Activated CD4-positive, alpha-beta memory T cell treated with anti-CD3 and anti-CD28 coated beads, Interleukin-2, amount 10 ng/mL, durations not matched to agents 7 days and 5 days (primary cell): ENCODE measurements at places on chromosomes 2 and 18. TPM values are rescaled to one million over a fixed set of nuclear protein-coding genes. Genes with fewer than 3 reads are reported as not detected.
A peak's percentile ranks its signal among the peaks of the same experiment; 100 is the strongest.

- H3K4me1 ChIP-seq: peaks cover 10% of the 10 kb centered on the region
- no peak overlapping the region for H3K27ac ChIP-seq
- peaks cover 3% of the 10 kb centered on the region for H3K36me3 ChIP-seq
- no peak overlapping the region for H3K4me3 ChIP-seq
- no peak for DNase-seq
- H3K27me3 ChIP-seq: peaks cover 3% of the 10 kb centered on the region
Observed at GRCh38 chr2:174516501-174517378, 29.9 kb upstream of the GPR155 start.

DNA sequence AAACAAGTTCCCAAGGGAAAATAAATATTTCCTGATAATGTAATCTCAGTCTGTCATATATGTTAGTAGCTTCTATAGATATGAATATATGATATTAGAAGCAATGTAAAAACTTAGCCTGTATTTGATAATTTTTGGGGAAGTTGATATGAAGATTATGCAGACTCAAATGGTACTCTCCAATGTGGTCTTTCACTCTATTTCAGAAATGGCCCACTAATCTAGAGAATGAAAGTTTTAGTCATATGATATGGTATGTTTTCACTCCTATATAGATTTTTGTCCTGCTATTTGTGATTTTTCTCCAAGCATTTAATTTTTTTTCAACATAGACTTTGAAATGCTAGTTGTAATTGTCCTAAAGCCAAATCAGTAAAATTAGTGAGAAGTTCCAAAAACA is 236.7 kb upstream of the BOD1L2 start:
- DNase-seq: no peak
- H3K4me1 ChIP-seq: no peaks in the 10 kb centered on the region
- H3K36me3 ChIP-seq: peaks cover 8% of the 10 kb centered on the region
- no peak overlapping the region for H3K4me3 ChIP-seq
- no peak overlapping the region for H3K27ac ChIP-seq

DNA sequence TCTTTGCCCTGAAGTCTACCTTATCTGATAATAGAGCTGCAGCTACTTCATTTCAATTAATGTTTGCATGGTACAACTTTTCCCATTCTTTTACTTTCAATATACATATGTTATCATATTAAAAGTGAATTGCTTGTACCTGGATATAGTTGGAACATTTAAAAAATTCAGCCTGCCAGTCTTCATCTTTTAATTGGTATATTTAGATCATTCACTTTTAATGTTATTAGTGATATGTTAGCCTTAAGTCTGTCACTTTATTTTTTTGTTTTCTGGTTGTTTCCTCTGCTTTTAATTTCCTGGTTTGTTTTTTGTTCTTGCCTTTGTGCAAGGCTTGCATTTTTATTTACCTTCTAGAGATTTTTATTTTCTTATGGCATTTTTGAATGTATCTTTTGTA is 158.2 kb downstream of the GALNT1 start:
- H3K4me1 ChIP-seq: no peaks in the 10 kb centered on the region
- DNase-seq: no peak
- no peak overlapping the region for H3K27ac ChIP-seq

GRCh38 chr2:213147538-213147937 is 3.9 kb downstream of the IKZF2 start:
- no peak overlapping the region for H3K4me3 ChIP-seq
- peaks cover 36% of the 10 kb centered on the region for H3K27me3 ChIP-seq
- peaks cover 2% of the 10 kb centered on the region for H3K36me3 ChIP-seq
- H3K27ac ChIP-seq: no peak overlapping the region
- DNase-seq: no peak
- H3K4me1 ChIP-seq: peaks cover 28% of the 10 kb centered on the region

- no peaks in the 10 kb centered on the region for H3K36me3 ChIP-seq
- no peak for DNase-seq
- no peaks in the 10 kb centered on the region for H3K27me3 ChIP-seq
Observed at GRCh38 chr2:190126798-190127197, 64.3 kb upstream of the MSTN start.

DNA sequence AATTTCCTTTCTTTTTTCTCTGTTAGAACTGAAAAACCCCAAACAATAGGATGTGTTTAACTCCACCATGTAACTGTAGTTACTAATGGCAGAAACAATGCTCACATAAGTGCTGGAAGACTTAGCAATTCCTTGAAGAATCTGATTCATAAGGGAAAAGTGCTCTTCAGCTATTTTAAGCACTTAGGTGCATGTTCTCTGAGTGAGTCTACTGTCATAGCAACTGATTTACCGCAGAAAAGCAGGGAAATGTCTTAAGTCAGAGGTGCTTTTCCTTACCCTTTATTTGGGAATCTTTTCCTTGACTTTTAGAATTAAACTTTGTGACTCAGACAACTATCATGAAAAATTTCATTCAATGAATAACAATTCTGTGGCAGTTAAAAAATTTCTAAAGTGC is 65.4 kb upstream of the NABP1 start:
- peaks cover 6% of the 10 kb centered on the region for H3K4me1 ChIP-seq
- no peak overlapping the region for H3K4me3 ChIP-seq
- H3K27ac ChIP-seq: no peak overlapping the region
- no peaks in the 10 kb centered on the region for H3K27me3 ChIP-seq
- no peaks in the 10 kb centered on the region for H3K36me3 ChIP-seq
- DNase-seq: no peak

GRCh38 chr2:37379881-37380296 is 35.5 kb downstream of the QPCT start:
- H3K27me3 ChIP-seq: peaks cover 37% of the 10 kb centered on the region
- DNase-seq: no peak
- H3K4me3 ChIP-seq: no peak overlapping the region
- peaks cover 3% of the 10 kb centered on the region for H3K36me3 ChIP-seq
- H3K4me1 ChIP-seq: peaks cover 24% of the 10 kb centered on the region

GRCh38 chr2:233060501-233060979 is 398 bp downstream of the INPP5D start:
- H3K27me3 ChIP-seq: no peaks in the 10 kb centered on the region
- peak overlapping the region; percentile 84 for H3K27ac ChIP-seq
- H3K4me1 ChIP-seq: peaks cover 50% of the 10 kb centered on the region
- peak overlapping the region; percentile 99 for H3K4me3 ChIP-seq

DNA sequence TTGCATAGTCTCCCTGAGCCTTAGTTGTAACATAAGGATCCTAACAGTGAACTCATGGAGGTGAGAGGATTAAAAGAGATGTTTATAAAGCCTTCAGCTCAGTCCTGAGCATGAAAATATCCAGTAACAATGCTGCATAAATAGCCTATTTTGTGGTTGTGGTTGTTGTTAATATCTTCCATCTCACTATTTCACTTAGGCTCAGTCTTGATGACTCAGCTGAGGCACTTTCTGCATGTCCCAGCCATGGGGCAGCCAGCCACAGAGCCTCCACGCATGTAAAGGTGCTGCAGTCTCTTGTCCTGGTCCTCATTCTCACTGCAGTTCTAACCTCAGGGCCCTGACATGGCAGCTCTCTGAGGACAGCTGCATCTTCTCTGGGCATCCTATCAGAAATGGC is 218.8 kb upstream of the PKDCC start:
- H3K27ac ChIP-seq: no peak overlapping the region
- no peak overlapping the region for H3K4me3 ChIP-seq
- no peaks in the 10 kb centered on the region for H3K36me3 ChIP-seq

DNA sequence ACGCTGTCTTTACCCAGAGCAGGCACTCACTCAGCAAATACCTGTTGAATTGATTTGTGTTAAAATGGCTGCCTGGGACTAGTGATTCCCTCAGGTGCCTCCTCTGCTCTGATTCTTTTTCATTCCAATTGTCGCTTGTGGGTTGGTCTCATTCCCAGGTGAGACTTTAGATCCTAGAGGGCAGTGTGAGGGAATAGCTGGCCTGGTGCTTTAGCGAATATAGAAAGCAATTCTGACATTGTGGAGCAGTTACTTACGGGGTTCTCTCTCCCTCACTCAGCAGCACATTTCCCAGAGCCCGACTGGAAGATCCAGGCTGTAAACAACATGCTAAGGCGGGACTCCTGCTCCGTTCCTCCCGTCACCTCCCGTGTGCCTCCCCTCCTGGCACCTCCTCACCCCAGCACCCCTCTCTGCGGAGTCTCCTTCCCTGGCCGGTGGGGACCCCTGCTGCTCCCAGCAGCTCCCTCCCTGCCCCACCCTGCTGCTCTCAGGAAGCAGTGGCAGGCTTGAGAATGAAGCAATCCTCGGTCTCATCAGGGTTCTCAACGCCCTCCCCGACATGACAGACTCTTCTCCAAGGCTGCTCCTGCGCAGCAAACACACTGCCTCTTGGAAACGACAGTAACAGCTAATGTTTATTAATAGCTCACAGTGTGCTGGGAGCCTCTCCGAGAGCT is 26.9 kb downstream of the CELF4 start:
- no peak overlapping the region for H3K27ac ChIP-seq
- peaks cover 7% of the 10 kb centered on the region for H3K27me3 ChIP-seq
- H3K4me3 ChIP-seq: no peak overlapping the region
- H3K4me1 ChIP-seq: no peaks in the 10 kb centered on the region
- no peaks in the 10 kb centered on the region for H3K36me3 ChIP-seq

DNA sequence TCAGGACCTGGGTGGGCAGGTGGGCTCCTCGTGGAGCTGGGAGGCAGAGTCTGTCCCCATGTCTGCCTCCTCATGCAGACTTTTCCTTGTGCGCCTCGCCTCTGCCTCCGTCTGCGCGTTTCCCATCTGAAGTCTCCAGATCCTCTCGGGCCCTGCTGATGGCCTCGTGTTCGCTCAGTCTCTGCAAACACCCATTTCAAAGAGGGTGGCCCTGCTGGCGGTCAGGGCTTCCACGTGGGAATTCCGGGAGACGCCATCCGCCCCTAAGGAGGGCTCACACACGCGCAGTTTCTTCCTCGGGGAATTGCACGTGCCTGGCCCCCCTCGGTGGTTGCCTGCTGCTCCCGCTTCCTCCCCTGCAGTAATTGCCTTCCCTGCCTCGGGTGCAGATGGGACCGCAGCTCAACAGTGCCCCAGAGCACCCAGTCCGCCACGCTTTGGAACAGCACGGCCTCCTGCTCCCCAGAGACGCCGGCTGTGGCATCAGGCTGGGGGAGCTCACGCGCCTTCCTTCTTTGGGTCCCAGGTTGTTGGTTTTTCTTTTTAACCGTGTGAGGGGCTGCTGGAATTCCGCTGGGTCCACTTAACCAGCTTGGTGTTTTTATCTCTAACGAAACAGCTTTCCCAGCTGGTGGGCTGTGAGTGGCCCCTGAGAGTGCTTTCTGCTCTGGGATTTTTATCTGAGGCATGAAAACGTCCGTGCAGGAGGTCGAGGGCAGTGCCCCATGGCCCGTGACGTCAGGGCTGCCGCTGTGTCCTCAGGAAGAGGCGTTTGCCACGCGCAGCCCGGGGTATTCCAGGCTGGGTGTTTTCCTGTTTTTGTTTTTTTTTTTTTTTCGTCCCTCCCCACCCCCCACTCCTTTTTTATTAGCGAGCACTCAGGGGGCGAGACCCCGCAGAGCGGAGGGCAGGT is 16.1 kb downstream of the NFATC1 start:
- no peaks in the 10 kb centered on the region for H3K27me3 ChIP-seq
- H3K4me1 ChIP-seq: peaks cover 5% of the 10 kb centered on the region
- no peak overlapping the region for H3K27ac ChIP-seq
- H3K4me3 ChIP-seq: no peak overlapping the region
- peaks cover 39% of the 10 kb centered on the region for H3K36me3 ChIP-seq
- no peak for DNase-seq

DNA sequence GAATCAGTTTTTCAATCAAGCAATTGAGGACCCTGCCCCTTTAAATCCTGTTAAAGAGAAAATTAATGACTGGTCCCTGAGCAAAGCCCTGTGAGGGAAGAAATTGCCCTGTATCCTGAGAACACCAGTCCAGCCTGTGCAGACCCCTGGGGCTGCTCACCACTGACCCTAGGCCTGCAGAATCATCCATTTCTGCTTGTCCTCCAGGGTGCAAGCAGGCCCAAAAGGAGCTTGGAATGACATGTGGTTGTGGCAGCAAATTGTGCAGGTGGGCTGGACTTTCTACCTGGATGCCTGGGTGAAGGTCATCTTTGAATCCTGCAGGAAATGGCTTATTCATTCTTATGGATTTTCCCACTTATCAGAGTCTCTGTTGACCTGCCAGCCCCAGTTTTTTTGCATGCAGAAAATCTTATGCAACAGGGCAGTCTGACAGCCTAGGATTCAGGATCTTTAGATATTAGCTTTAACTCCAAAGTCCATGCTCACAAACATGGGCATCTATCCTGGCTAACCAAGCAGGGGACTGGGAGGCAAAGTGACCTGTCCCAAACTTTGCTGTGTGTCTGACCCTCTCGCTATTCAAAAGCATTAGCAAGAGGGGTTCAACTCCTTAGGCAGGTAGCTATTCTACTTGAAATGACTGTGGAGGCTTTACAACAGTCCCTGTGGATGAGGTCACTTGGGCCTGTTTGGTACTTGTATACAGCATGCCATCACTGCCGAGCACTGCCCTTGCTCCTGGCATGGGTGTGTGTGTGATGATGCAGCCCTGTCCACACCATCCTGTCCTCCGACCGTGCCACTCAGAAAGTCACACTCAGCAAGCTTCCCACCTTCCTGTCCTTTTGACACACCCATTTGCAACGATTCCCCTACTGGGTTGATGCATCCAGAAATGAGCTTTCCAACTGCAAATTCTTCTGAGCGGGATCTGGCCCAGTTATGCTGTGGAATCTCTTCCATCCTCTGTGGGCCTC is 85.3 kb downstream of the CAPN13 start:
- no peak for DNase-seq
- H3K36me3 ChIP-seq: no peaks in the 10 kb centered on the region
- H3K27ac ChIP-seq: no peak overlapping the region
- peaks cover 40% of the 10 kb centered on the region for H3K27me3 ChIP-seq

- H3K4me3 ChIP-seq: no peak overlapping the region
- H3K4me1 ChIP-seq: no peaks in the 10 kb centered on the region
- H3K36me3 ChIP-seq: no peaks in the 10 kb centered on the region
- no peak overlapping the region for H3K27ac ChIP-seq
- no peak for DNase-seq
- H3K27me3 ChIP-seq: no peaks in the 10 kb centered on the region
Observed at GRCh38 chr2:192413812-192414681, 219.3 kb upstream of the TMEFF2 start.

GRCh38 chr2:1869248-1869647 is 124.9 kb upstream of the PXDN start:
- H3K4me1 ChIP-seq: no peaks in the 10 kb centered on the region
- DNase-seq: no peak
- H3K36me3 ChIP-seq: no peaks in the 10 kb centered on the region
- no peak overlapping the region for H3K27ac ChIP-seq

C2orf78 gene
- total RNA-seq: not detected

SPR gene
- 0.63 TPM for total RNA-seq

SLC14A1 gene
- total RNA-seq: 2.7 TPM

ABCG5 gene
- total RNA-seq: not detected

STAT4 gene
- total RNA-seq: 124 TPM

TMEM247 gene
- total RNA-seq: not detected

IL1RL2 gene
- not detected for total RNA-seq
